Stimulated activated CD4-positive, alpha-beta T cell treated with anti-CD3 and anti-CD28 coated beads, Interleukin-15, amount 100 ng/mL, for 1 hour (primary cell): ENCODE measurements at places on chromosomes 11 and 22.

GRCh38 chr11:121762820-121763219 lies 310.1 kb upstream of the SORL1-AS1 start:
- no peak for DNase-seq

GRCh38 chr11:66386171-66387069 lies 14.9 kb upstream of the SLC29A2 start:
- DNase-seq = peak; percentile 61

- DNase-seq = no peak
These were observed 616 bp downstream of the OR10S1 start for GRCh38 chr11:123976770-123977560.

GRCh38 chr11:126502982-126503381 lies 147.5 kb downstream of the ST3GAL4 start:
- DNase-seq = no peak

DNA sequence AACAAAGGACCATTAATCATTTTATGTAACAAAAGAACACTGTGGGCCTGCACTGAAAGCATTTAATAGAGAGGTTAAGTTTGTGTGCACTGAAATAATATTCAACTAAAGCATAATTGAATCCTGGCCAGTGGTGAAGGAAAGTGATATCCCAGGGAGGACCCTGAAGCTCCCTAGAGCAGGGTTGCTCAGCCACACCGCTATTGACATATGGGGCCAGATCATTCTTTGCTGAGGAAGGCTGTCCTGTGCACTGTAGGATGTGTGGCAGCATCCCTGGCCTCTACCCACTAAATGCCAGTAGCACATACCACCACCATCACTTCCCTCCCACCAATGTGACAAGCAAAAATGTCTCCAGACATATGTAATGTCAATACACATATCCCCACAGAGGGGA lies 166.1 kb upstream of the MTNR1B start:
- DNase-seq = no peak

DNA sequence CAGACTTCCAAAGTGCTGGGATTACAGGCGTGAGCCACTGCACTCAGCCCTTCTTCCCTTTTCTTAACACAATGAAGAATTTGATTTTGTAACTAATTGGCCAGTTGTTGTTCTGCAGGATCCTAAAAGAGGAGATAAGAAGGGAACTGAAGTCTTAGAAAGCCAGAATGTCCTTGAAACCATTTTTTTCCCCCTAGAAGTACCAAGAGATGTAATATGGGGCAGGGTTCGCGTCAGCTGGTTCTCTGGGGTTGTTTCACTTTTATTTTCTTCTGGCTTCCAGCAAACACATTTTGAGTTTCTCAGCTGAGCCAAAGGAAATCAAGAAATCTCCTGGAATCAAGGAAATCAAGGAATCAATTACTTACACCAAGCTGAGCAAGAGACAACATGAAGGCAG lies 7.6 kb upstream of the NUCB2 start:
- no peak for DNase-seq

- no peak for DNase-seq
These were observed 251.2 kb downstream of the BRD1 start for GRCh38 chr22:49576241-49577141.

DNA sequence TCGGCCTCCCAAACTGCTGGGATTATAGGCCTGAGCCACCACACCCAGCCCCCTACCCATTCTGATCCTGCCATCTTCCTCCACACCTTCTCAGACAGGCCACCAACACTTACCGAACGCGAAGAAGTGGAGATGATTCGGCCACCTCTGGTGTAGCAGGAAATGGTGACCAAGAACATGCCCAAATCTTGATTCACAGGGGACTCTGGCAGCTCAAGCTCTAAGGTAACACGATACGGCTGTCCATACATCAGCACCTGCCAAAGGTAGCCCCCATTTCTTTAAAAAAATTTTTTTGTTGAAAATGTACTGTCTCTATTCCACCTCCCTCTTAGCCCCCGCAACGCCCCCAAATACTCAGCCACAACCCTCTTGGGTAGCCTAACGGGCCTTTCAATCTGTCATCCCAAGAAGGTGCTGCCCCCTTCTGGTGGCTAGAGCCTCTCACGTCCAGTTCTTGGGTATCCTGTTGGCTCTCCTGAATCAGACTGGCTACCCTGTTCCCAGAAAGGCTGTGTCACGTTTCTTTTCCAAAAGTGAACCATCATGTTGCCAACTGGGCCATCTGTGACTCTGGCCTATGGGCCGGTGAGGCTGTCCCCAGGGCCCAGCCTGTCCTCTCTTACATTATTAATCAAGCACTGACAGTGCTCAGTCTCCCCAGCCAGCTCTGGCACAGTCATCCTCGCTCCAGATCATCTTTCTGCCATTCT lies 5.3 kb upstream of the LRRN4CL start:
- DNase-seq = peak; percentile 45

- no peak for DNase-seq
These were observed 7.3 kb downstream of the C11orf97 start for GRCh38 chr11:94519478-94520084.

DNA sequence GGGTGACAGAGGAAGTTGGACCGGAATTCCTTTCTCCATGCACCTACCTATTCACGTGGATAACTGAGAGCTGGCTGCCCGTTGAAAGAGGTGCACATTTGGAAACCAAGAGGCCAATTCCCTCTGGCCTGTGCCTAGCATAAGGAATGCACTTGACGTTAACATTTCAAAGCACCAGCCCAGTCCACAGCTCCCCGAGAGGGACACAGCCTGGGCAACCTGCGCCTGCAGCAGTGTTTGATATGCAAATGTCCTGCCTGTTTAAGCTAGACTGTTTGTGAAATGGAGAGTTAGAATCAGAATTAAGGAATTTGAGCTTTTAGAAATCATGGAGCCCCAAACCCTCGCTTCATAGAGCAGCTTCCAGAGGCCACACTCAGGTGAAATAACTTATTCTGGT lies 126.1 kb downstream of the DSCAML1 start:
- no peak for DNase-seq

DNA sequence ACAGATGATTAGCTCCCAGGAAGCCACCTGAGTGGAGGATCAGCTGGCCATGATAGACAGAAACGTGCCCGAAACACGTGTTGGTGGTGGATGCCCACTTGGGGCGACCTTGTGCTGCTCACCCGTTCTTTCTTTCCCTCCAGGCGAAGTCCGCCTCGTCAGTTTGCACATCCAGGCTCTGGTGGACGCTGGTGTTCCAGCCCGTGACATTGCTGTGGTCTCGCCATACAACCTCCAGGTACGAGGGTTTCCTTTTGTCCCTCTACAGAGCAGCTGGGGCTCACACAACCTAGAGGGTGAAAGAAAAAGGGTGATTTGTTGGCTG lies 30.6 kb downstream of the IGHMBP2 start:
- no peak for DNase-seq

DNA sequence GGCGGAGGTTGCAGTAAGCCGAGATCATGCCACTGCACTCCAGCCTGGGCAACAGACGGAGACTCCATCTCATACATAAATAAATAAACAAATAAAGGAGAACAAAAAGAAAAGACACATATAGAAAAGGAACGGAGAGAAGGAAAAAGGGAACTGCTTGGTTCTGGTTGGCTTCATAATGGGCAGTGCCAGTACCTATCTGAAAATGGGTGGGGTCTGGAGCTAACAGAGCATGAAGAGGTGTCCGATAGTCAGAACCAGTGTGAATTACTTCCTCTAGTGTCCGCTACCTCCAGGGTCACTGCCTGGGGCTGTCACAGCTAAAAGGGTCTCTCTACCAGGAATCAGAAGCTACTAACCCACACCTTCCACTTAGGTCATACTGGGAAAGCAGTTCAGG lies 27.2 kb upstream of the TTC28 start:
- DNase-seq = no peak

DNA sequence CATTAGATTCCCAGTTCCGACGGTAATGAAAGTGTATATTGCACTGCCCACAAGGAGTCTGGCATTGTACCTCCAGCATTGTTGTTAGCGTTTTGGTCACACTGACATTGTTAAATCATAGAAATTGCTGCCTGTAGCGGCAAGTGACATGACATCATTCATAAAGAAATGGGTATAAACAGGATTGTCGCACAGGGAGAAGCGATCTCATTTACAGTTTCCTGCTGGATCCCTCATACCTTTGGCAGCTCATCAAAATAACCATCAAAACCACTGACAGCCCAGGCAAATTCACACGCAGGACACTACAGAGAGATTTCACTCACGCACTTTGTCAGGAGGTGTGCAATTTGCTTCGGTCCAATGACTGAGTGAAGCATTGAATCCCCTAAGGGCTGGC lies 3.5 kb downstream of the HTR3B start:
- no peak for DNase-seq

DNA sequence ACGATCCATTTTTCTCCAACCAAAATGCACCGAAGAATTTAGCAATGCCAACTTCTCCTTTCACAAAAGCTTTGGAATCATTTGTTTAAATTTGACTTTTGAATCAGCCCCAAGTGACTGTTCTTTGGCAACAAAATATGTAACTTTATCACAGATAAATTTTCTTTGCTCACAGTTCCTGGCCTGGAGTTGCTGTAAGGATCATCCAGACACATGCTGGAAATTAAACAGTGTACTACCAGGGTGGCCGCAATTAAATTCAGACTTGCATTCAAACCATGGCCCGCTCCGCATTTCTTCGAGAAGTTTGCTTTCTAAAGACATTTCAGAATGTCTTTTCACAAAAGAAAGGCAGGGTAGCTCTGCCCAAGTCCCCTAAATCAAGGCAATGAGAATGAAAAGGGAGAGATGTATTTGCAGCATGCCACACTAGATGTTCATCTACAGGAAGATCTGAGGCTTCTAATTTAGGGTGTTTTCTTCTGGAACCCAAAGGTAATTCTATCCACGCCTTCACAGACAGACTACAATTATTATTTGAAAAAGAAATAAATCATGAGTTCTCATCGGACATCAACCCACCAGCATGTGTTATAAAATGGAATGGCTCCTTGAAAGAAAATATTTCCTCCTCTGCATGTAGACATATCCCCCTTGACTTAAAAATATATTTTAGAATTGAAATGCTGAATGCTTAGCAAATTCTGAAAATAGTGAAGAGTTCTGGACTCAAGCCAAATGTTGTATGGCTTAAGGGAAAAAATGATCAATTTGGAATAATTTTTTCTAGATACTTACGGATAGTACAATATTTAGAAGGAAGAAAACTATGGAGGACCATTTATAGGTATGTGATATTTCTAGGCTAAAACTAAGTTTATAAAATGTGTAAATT lies 189.7 kb upstream of the BLID start:
- no peak for DNase-seq

GRCh38 chr11:73566977-73567755 lies 30.7 kb downstream of the FAM168A start:
- no peak for DNase-seq

GRCh38 chr22:42313204-42313603 lies 42.8 kb upstream of the TCF20 start:
- DNase-seq = no peak

DNA sequence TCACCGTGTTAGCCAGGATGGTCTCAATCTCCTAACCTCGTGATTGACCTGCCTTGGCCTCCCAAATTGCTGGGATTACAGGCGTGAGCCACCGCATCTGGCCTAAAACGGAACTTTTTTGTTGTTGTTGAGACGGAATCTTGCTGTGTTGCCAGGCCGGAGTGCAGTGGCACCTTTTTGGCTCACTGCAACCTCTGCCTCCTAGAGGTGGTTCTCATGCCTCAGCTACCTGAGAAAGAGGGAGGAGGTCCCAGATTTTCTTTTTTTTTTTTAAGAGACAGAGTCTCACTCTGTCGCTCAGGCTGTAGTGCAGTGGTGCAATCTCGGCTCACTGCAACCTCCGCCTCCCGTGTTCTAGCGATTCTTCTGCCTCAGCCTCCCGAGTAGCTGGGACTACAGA lies 7.9 kb upstream of the MCHR1 start:
- DNase-seq = no peak

DNA sequence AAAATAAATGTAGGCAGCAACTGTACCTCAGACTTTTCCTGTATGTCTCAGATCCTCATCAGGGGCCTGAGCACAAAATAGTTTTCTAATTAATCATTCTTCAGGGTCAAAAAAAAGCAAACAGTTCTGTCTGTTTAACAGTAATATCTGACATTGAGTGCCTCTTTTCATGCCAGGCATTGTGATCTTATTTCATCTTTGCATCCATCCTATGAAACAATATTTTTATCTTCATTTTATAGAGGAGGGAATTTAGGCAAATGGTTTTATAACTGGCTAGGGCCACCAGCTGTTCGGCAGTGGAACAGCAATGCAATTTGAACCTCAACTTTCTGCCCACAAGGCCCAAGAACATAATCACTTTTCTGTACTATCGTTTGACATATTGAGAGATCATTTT lies 145.6 kb downstream of the WNT7B start:
- DNase-seq = no peak
